ENCODE measurements at places on chromosomes 7 and 10.

- peaks cover 8% of the 10 kb centered on the region for H3K4me1 ChIP-seq
- H3K27ac ChIP-seq: no peak overlapping the region
- no peak for DNase-seq
- peaks cover 8% of the 10 kb centered on the region for H3K27me3 ChIP-seq
- no peaks in the 10 kb centered on the region for H3K36me3 ChIP-seq
Measured at GRCh38 chr10:121662945-121663917, 65.0 kb upstream of the FGFR2 start.

DNA sequence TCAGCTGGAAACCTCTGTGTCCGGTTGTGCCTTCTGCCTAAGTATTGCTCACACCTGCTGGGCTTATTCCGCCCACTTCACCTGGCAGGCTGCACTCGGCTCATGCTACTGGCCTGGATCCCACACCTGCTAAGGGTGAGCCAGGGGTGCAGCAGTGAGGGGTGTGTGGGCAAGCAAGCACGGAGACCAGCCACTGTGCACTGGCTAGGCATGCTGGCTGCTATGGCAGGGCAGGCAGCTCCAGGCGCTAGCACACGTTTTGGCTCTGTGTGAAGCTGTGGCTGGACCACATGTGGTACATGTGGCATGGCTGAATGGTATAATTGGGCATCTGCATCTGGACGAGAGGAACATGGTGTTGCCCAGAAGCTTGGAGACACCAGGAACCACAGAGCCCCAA, 940.7 kb downstream of the NRG3 start:
- H3K27ac ChIP-seq: no peak overlapping the region
- no peaks in the 10 kb centered on the region for H3K4me1 ChIP-seq
- H3K4me3 ChIP-seq: no peak overlapping the region
- H3K36me3 ChIP-seq: no peaks in the 10 kb centered on the region
- H3K27me3 ChIP-seq: no peaks in the 10 kb centered on the region
- DNase-seq: no peak

- H3K36me3 ChIP-seq: no peaks in the 10 kb centered on the region
- H3K4me1 ChIP-seq: peaks cover 86% of the 10 kb centered on the region
- H3K4me3 ChIP-seq: no peak overlapping the region
- DNase-seq: peak; percentile 12
Measured at GRCh38 chr7:44276571-44277221, 48.7 kb downstream of the CAMK2B start.

DNA sequence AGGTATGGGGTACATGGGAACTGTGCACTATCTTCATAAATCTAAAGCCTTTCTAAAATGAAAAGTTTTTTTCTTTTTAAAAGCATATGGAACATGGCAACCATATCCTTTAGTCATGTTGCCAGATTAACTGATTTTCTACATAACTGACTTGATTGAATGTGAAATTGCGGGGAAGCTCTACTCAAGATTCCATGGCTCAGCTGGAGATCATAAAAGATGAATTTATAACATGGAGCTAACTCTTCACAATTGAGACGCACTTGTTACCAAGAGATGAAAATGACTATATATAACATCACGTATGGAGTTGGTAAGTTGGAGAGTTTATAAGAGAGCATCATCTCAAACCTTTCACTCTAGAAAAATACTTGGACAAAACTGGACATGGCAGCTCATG, 190.2 kb upstream of the MYO3A start:
- H3K4me1 ChIP-seq: no peaks in the 10 kb centered on the region
- no peak overlapping the region for H3K27ac ChIP-seq
- peaks cover 9% of the 10 kb centered on the region for H3K27me3 ChIP-seq
- H3K36me3 ChIP-seq: no peaks in the 10 kb centered on the region
- DNase-seq: no peak

DNA sequence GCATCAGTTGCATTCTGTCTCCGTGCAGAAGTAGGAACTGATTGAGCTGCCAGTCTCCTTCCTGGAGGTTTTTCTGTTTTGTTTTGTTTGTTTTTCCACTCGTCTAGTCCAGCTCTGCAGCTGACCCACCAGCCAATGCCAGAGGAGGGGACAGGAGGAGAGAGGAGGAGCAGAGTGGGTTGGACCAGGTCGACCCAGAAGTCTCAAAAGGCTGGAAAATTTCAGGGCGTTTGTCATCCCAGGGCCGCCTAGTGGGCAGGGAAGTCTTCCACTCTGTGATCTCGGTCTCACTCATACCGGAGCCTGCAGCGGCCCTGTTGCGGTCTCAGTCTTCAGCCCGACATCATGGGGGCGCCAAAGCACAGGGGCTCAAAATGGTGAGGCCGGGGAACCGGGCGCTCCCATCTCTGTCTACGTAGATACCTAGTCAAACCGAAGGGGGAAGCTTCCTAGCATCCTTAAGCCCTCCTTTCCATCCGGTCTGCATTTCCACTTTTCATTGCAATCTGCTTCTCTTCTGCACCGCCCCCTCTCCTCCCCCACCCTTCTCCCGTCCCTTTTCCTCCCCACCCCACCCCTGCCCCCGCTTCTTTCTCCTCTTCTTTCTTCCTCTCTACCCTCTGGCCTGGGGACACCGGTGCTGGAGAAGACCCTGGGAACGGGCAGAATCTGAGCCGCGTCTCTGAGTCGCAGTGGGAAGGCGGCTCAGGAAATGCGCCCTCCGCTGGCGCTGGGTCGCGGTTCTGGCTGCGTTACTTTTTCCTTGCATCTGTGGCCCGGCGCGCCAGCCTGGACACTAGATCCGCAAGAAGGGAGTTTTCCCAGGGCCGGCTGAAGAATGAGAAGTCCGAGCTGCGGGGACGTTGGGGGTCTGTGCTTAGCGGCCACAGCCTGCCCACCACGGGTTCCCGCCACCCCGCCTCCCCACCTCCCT, 16.2 kb upstream of the PAX2 start:
- no peak for DNase-seq
- peaks cover 27% of the 10 kb centered on the region for H3K4me1 ChIP-seq
- no peak overlapping the region for H3K27ac ChIP-seq
- peaks cover 100% of the 10 kb centered on the region for H3K27me3 ChIP-seq
- no peaks in the 10 kb centered on the region for H3K36me3 ChIP-seq

GRCh38 chr10:31707093-31708039, 221.3 kb downstream of the ARHGAP12 start:
- peak overlapping the region; percentile 92 for H3K27ac ChIP-seq
- no peaks in the 10 kb centered on the region for H3K27me3 ChIP-seq
- H3K36me3 ChIP-seq: no peaks in the 10 kb centered on the region
- peak overlapping the region; percentile 41 for H3K4me3 ChIP-seq
- peak; percentile 74 for DNase-seq

DNA sequence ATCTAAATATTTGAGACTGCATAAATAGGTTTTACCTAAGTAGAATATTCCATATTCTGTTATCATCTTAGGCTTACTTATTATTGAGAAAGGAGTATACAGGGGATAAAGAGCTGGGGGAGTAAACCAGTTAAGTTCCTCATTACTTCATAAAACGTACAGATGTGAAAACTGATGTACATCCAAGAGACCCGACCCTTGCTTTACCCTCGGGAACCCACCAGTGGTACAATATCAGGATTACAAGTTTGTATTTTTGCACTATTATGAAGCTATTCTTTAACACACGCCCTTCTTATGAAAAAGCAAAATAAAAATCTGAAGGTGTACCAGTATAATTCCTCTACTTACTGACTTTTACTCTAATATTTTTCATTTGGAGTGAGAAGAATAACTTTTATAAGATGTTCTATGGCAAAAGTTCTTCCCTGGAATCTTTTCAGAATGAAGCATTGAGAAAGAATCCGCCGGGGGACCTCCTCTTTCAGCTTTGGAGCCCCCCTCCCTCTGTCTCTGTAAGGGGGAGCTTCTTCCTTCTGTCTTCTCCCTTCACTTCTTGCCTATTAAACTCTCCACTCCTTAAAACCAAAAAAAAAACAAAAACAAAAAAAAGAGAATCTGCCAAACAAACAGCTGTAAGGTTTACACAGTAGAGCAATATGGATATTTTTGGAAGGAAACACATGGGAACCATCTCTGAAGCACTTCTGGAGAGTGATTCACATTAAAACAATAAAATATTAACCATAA, 550.0 kb downstream of the TNS3 start:
- H3K36me3 ChIP-seq: no peaks in the 10 kb centered on the region
- no peak for DNase-seq
- no peaks in the 10 kb centered on the region for H3K27me3 ChIP-seq
- H3K27ac ChIP-seq: peak overlapping the region; percentile 70
- H3K4me1 ChIP-seq: peaks cover 11% of the 10 kb centered on the region

DNA sequence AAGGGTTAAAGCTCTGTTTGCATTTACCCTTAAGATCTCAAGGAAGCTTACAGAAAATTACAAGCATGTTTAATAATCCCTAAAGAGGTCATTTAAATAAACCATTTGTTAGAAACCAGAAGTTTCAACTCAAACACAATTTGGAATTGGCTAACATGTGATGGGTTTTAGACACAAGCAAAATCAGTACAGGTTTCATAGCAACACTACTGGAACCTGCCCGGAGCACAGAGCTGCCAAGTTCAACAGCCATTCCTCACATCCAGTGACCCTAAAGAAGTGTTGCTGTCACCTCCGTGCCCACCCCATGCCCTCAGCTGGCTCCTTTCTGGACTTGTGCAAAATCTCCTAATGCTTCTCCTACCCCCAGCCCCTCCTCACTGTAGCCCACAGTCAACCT, 338.8 kb upstream of the AUTS2 start:
- peaks cover 18% of the 10 kb centered on the region for H3K27me3 ChIP-seq
- no peaks in the 10 kb centered on the region for H3K4me1 ChIP-seq
- no peak overlapping the region for H3K27ac ChIP-seq

DNA sequence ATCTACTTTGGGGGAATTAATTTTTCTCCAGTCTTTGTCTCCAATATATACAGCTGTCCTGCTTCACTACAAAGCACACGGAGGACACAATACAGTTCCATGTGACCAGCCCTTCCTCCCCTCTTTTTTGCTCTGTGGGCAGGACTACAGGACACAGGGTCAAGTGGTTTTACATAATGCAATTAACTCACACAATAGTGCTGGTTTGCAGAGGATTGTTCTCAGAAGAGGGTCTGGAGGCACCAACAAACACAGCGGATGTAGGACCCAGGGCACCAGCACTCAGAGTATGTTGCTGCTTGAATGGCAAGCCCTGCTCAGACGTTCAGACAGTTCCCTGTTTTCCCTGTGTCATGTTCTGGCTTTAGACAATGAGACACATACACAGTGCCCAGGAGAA, 52.0 kb upstream of the NPTX2 start:
- no peak for DNase-seq
- no peaks in the 10 kb centered on the region for H3K36me3 ChIP-seq
- no peak overlapping the region for H3K27ac ChIP-seq
- H3K4me1 ChIP-seq: no peaks in the 10 kb centered on the region
- peaks cover 44% of the 10 kb centered on the region for H3K27me3 ChIP-seq
- H3K4me3 ChIP-seq: no peak overlapping the region

- peak overlapping the region; percentile 33 for H3K27ac ChIP-seq
- H3K4me3 ChIP-seq: peak overlapping the region; percentile 40
- H3K27me3 ChIP-seq: no peaks in the 10 kb centered on the region
Measured at GRCh38 chr7:151099486-151100211, 13.4 kb downstream of the AGAP3 start.

GRCh38 chr7:4188651-4189050, 493.4 kb upstream of the FOXK1 start:
- no peaks in the 10 kb centered on the region for H3K27me3 ChIP-seq
- peak overlapping the region; percentile 18 for H3K4me3 ChIP-seq
- peak overlapping the region; percentile 53 for H3K27ac ChIP-seq
- H3K4me1 ChIP-seq: peaks cover 3% of the 10 kb centered on the region
- DNase-seq: no peak

- H3K4me1 ChIP-seq: peaks cover 10% of the 10 kb centered on the region
- H3K27ac ChIP-seq: no peak overlapping the region
- no peak overlapping the region for H3K4me3 ChIP-seq
- DNase-seq: no peak
- peaks cover 2% of the 10 kb centered on the region for H3K36me3 ChIP-seq
Measured at GRCh38 chr10:12018438-12019282, 23.9 kb downstream of the UPF2 start.

- H3K4me3 ChIP-seq: no peak overlapping the region
- H3K27me3 ChIP-seq: no peaks in the 10 kb centered on the region
- peaks cover 5% of the 10 kb centered on the region for H3K4me1 ChIP-seq
- H3K36me3 ChIP-seq: peaks cover 93% of the 10 kb centered on the region
- DNase-seq: no peak
Measured at GRCh38 chr10:133400624-133401424, 6.9 kb downstream of the MTG1 start.

DNA sequence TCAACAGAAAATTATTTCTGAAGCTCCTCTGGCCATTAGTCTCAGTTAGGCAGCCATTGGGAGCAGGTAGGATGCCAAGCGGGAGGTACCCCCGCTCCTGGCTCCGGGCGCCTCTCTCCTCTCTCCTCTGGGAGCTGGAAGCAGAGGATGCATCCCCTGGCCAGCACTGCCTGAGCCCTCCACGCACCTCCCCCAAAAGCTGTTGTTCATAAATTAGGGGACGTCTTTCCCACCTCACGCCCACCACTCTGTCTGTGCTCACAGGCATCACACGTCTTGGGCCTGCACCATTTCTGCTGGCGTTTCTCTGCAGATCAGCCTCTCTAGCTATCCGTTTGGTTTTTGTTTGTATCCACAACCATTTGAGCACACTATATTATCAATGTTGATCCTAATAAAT, 609.0 kb upstream of the FOXK1 start:
- peaks cover 3% of the 10 kb centered on the region for H3K27me3 ChIP-seq
- no peak for DNase-seq
- H3K27ac ChIP-seq: no peak overlapping the region
- H3K36me3 ChIP-seq: no peaks in the 10 kb centered on the region
- H3K4me1 ChIP-seq: no peaks in the 10 kb centered on the region

GRCh38 chr10:6242089-6242488, 39.4 kb downstream of the PFKFB3 start:
- H3K36me3 ChIP-seq: peaks cover 3% of the 10 kb centered on the region
- DNase-seq: no peak
- H3K4me1 ChIP-seq: peaks cover 22% of the 10 kb centered on the region
- no peak overlapping the region for H3K4me3 ChIP-seq
- H3K27ac ChIP-seq: no peak overlapping the region

DNA sequence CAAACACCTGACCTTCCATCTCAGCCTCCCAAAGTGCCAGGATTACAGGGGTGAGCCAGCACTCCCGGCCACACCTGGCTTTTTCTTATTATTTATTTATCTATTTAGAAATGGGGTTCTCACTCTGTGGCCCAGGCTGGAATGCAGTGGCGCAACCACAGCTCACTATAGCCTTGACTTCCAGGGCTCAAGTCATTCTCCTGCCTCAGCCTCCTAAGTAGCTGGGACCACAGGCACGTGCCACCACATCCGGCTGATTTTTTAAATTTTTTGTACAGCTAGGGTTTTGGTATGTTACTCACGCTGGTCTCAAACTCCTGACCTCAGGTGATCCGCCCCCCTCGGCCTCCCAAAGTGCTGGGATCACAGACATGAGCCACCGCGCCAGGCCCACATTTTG, 56.9 kb upstream of the MYL10 start:
- H3K4me3 ChIP-seq: no peak overlapping the region
- no peaks in the 10 kb centered on the region for H3K36me3 ChIP-seq
- no peak for DNase-seq
- peaks cover 28% of the 10 kb centered on the region for H3K4me1 ChIP-seq
- no peak overlapping the region for H3K27ac ChIP-seq
- H3K27me3 ChIP-seq: no peaks in the 10 kb centered on the region

- H3K27me3 ChIP-seq: no peaks in the 10 kb centered on the region
- no peak overlapping the region for H3K27ac ChIP-seq
- H3K4me3 ChIP-seq: no peak overlapping the region
Measured at GRCh38 chr10:116748041-116748440, 5.7 kb upstream of the HSPA12A start.

- no peak overlapping the region for H3K27ac ChIP-seq
- peaks cover 13% of the 10 kb centered on the region for H3K4me1 ChIP-seq
- no peak for DNase-seq
- no peaks in the 10 kb centered on the region for H3K27me3 ChIP-seq
Measured at GRCh38 chr10:128018236-128018635, 108.0 kb downstream of the MKI67 start.

- H3K27me3 ChIP-seq: no peaks in the 10 kb centered on the region
- H3K4me3 ChIP-seq: no peak overlapping the region
- H3K27ac ChIP-seq: no peak overlapping the region
- peaks cover 5% of the 10 kb centered on the region for H3K36me3 ChIP-seq
Measured at GRCh38 chr10:70832221-70832620, 16.5 kb downstream of the SGPL1 start.
